Stimulated activated CD4-positive, alpha-beta T cell treated with anti-CD3 and anti-CD28 coated beads, TNF-alpha, amount 100 ng/mL, for 48 hours (primary cell): ENCODE measurements at places on chromosomes 1 and 21.
A peak's percentile ranks its signal among the peaks of the same experiment; 100 is the strongest.

GRCh38 chr1:33420870-33421775 is 9.8 kb downstream of the PHC2 start:
- DNase-seq: no peak

GRCh38 chr1:180593382-180593781 is 34.6 kb downstream of the OVAAL start:
- no peak for DNase-seq

DNA sequence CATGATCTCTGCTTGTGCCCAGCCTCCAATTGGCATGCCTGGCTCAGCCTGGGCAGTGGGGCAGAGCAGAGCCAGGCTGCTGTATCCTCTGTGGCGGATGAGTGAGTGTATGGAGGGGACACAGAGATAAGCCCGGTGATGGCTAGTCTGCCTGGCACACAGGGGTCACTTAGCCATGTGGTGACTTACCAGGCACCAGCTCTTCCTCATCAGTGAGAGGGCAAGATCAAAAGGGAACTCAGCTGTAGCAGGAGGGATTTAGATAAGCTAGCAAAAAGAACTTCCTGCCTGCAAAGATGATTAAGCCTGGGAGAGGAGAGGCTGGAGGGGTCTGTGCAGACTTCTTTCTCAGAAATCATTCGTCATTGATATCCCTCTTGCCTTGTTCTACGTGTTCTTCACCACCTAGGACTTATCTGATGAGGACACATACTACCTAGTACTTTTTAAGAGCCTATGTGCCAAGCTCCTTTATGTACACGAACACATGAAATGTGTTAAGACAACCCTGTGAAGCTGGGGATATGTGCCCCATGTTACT is 7.9 kb downstream of the KIF21B start:
- DNase-seq: no peak

GRCh38 chr1:107538502-107538901 is 397.7 kb downstream of the NTNG1 start:
- no peak for DNase-seq

GRCh38 chr1:52602856-52603600 is 857 bp downstream of the GPX7 start:
- no peak for DNase-seq

DNA sequence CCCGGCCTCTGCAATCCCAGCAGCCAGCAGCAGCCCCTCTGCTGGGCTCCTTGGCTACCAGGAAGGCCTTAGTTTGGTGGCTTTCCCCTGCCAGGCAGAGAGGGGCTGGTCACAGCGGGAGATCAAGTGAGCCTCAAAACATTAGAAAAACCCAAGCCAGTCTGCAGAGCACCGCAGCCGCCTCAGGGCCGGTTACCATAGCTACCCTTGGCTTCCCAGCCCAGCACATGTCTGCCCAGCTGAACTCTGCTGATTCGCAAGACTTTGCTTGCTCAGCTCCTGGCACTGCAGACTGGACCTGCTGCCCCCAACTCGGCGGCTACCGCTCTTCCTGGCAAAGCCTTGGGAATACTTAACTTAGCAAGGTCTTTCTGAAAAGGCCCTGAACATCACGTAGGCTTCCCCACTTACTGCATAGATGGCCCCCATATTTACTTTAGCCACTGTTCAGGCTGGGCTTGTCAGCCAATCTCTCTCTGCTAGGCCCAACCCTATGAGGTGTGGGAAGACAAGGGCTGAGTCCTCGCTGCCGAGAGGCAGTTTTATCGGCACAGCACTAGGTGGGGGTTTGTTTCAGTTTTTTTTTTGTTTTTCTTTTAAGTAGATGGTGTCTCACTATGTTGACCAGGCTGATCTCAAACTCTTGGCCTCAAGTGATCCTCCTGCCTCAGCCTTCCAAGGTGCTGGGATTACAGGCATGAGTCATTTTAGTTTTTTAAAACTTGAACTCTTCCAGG is 28.6 kb upstream of the PLEKHG5 start:
- no peak for DNase-seq

DNA sequence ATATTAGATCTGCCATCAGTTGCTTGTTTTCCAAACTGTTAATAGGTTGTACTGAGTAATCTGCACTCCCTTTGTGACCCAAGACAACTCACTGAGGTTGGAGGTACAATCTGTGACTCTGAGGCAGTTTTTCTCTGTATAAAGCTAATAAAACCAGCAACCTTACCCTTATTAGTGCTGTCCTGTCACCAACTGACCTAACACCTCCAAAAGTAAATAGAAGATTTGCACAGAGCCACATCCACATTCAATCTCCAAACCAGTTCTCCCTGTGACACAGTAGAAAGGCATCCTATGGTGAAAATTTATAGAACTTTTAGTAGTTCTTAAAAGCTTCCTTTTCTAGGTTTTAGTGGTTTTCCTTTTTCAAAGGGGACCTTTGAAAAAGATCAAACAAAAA is 140.4 kb upstream of the ADGRL2 start:
- DNase-seq: no peak

DNA sequence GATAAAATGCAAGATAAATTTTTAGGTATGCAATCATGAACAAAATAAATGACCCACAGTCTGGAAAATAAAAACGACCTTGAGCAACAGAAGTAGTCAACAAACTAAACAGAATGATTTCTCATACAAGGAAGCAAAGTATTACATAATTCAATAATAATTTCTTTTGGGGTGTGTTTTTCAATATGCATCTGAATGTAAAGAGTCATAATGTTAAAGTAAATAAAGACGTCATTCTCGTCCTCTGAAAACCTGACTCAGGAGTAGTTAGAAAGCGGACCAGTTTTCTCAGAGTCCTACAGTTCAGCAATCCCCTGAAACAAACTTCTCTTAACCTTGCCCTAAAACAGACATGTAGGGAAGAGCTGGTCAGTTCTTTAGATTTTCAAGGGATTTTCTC is 18.6 kb downstream of the CDC42BPA start:
- no peak for DNase-seq

DNA sequence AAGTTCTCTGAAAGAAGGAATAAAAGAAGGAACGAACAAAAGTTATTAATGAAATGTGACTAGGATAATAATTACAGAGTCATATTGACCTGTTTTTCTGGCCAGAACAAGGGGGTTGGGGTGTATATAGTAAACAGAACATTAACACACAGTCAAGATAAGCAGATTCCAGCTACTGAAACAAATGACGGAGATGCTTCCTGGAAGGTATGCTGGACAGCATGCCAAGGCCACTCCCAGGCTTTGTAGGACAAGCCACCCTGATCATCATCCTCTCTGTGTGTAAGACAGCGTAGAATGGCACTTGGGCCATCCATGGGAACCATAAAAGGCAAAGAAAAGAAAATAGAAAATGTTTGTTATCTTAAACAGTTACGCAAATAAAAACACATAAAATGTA is 120.7 kb downstream of the TGFBR3 start:
- no peak for DNase-seq

GRCh38 chr1:109388884-109389637 is 8.7 kb downstream of the SORT1 start:
- no peak for DNase-seq

GRCh38 chr1:11526071-11526895 is 47.3 kb downstream of the DISP3 start:
- DNase-seq: no peak

GRCh38 chr1:95364546-95364945 is 130.5 kb downstream of the RWDD3 start:
- DNase-seq: no peak

GRCh38 chr1:155960081-155960745 is 18.1 kb downstream of the ARHGEF2 start:
- DNase-seq: no peak

- DNase-seq: no peak
Observed at GRCh38 chr1:50861772-50862171, 98.3 kb downstream of the FAF1 start.

GRCh38 chr1:59225594-59226316 is 71.1 kb upstream of the FGGY start:
- DNase-seq: no peak

DNA sequence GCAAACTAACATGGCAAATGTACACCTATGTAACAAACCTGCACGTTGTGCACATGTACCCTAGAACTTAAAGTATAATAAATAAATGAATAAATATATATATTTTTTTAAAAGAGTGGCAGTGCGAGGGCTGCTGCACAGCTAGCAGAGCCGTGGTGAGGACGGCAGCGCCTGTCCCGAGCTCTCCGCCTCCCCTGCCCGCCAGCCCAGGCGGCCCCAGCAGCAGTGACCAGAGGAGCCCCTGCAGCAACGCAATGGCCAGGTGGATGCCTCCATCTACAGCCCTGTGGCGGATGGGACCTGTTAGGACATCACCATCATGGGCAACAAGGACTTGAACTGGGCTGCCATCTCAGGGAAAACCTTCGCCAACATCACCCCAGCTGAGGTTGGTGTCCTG is 351.9 kb downstream of the FAM72C start:
- DNase-seq: no peak

DNA sequence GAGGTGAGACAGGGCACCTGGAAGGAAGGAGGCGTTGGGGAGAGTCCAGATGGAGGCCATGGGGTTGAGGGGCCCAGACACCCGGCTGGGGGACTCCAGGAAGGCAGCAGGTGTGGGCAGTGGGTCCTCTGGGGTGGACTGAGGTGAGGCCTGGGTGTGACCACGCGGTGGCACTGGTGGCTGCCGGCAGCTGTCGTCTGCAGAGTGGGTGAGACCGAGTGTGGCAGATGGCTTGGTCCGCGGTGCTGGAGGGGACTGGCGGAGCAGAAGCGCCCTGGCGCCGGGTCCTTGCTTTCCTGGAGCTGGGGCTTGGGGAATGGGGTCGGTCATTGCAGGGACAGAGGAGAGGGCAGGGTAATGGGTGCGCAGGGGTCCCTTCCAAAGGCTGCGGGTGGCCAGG is 12.5 kb downstream of the AGRN start:
- no peak for DNase-seq

DNA sequence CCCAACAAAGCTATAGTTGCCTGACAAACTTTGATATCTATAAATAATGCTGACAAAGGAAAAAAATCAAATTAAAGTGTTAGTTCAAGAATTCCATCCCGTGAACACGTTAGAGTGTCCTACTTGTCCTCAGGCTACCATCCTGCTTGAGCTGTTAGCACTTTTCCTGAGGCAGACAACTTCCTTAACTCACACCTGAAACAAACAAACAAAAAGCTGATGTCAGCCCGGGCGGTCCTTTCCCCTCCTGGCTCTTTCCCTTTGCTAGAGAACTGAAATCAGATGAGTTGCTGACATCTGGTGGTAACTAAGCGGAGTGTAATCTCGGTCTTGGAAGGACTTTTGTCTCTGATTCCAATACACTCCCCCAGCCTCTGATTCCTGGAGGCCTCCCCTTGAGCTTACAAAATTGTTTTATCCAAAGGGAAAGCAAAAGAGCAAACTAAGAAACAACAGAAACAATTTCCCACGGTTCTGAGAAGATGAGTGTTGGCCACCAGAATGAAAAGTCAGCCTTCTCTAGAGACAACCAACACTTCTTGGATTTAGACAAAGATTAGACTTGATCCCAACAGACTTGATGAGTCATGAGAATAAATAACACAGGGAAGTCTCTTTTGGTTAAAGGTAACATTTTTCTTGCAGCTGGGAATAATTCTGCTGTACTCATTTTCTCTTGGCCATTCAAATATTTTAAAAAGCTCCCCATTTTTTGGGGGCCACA is 135.4 kb downstream of the PROX1 start:
- peak; percentile 3 for DNase-seq

DNA sequence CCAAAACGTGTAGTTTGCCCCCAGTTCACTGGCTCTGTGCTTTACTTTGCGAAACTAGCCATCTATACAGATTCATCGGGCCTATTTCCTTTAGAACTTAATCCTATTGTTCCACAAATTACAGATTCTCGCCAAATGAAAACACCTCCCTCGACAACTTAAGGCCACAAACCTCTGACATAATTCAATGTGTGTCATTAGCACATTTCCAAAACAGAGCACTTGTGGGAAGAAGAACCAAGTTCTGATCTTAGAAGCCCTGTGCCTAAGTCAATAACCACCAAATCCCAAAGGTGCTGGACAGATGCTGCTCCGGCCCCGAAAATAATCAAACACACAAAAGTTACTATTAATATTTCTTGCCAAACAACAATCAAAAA is 93.9 kb downstream of the SLC45A1 start:
- no peak for DNase-seq

DNA sequence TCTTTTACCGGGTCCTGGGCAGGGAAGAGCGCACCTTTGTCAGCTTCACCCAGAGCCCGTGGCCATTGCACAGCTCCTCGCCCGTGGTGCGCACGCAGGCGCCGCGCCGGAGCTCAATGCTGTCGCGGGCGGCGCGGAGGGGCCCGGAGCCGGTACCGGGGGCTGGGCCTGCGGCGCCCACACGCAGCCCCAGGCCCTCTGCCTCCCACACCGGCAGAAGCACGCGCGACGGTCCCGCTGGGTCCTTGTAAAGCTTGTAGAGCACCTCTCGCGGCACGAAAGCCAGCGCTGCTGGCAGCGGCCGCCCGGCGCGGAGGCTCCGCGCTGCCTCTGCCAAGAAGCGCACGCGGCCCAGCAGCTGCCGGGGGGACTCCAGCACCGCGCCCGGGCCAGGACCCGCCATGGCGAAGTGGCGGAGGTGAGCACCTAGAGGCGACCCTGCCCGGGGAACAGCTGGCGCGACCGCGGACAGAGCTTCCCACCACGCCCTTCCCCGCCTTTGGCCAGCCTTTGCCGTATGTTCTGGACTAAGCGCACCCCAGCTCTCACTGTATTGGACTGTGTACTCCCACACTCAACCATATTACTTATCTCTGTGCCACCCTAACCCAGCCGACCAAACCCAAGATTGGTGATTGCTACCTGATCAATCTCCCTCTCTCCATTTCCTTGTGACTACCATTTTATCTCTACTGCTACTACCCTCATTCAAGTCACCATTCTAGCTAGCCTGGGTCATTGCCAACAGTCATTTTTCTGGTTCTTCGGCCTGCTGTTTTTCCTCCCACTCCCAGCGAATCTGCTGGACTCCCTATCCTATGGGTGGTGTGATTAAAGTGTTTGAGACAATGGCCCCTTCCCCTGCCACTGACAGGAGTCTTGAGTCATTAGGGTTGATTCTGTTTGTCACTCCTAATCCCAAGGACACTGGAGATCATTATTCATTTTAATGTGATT is at the start of gene HECTD3:
HECTD3 (minus strand) TSS at position 470 of the 957 bp plus-strand sequence; CDS start at position 403, 67 bp downstream.
- DNase-seq: peak; percentile 34

- no peak for DNase-seq
Observed at GRCh38 chr1:76266762-76267161, 192.2 kb downstream of the ST6GALNAC3 start.

DNA sequence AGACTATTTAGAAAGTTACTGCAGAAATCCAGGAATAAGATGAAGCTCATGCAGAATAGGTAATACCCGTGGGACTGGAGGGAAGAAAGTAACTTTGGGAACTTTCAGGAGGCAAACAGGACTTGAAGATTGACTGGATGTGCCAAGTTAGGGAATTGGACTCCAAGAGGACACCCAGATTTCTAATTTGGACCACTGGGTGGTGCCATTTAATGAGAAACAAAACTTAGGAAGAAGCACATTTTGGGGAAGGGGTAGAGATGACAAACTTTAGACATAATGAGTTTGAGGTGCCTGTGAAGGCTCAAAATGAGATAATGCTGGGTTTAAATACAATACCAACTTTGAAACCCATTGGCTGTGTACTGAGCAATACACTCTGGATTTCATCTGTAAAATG is 3.3 kb upstream of the B4GALT3 start:
- DNase-seq: no peak

- no peak for DNase-seq
Observed at GRCh38 chr1:90370686-90371447, 346.2 kb downstream of the BARHL2 start.

GRCh38 chr1:20223551-20224419 is 37.5 kb upstream of the PLA2G2C start:
- no peak for DNase-seq
